ENCODE measurements at places on chromosomes 1 and 21.

DNA sequence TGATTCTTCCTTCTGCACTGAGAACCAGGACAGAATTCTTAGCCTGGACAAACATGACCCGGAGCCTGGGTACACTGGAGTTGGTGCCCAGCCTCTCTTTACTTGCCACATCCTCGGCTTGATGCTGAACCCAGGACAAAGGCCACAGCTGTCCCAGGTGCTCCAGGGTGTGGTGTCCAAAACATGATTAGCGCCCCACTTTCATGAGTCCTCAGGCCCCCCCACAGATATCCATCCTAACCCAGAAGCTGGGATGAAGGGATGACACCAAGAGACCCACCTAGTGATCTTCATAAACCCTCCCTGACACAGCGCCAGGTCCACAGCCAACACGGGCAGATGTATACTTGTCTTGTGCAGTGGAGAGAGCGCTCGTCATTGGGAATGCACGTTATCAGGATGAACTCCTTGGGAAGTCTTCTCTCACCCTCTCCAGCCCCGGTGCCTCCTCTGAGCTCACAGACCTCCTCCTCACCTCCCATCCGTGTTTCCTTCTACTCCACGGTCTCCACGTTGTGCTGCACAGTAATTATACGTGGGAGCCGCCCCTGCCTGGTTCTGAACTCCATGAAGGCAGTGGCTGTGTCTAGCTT lies 3.6 kb downstream of the ABCA4 start:
- DNase-seq: no peak

- no peak for DNase-seq
Measured at GRCh38 chr1:71835442-71835813, 446.9 kb downstream of the NEGR1 start.

GRCh38 chr1:180250883-180251509 lies 20.9 kb downstream of the LHX4 start:
- no peak for DNase-seq

GRCh38 chr21:35482933-35483662 lies 434.0 kb upstream of the RUNX1 start:
- no peak for DNase-seq

DNA sequence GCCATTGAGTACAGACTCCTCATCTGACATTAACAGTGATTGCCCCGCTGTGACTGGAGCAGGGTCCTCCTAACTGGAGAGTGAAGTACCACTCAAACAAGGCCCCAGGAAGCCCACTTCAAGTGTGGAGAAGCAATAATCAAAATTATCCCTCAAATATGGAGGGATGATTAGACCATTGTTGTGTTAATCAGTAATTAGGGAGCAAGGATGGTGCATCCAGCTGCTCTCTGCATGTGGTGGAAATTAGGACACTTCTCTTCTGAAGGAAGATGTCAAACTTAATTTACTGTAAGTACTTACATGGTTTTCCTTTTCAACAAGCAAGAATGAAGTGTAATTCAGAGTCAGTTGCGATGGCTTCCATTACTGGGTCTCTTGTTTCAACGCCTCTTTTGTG lies 3.4 kb upstream of the ZP4 start:
- no peak for DNase-seq
